ENCODE measurements at places on chromosomes 5 and 9.

DNA sequence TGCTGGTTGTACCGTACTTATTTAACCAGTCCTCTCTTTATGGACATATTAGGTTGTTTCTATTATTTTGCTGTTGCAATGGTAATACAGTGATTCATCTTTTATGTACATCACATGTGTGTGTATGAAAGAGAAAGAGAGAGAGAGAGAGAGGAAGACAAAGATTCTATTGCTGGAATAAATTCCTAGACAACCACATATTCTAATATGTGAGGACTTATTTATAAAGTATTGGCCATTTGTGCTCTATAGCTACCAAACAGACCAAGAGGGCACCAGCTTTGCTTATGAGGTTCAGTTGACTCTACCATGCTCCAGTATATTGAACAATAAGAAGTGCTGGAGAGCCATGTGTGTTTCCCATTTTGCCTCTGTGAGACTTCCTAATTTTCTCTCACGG lies 513.5 kb downstream of the DMAC1 start:
- DNase-seq, result no peak

GRCh38 chr9:119801311-119801710 lies 432.1 kb upstream of the BRINP1 start:
- DNase-seq, result no peak

DNA sequence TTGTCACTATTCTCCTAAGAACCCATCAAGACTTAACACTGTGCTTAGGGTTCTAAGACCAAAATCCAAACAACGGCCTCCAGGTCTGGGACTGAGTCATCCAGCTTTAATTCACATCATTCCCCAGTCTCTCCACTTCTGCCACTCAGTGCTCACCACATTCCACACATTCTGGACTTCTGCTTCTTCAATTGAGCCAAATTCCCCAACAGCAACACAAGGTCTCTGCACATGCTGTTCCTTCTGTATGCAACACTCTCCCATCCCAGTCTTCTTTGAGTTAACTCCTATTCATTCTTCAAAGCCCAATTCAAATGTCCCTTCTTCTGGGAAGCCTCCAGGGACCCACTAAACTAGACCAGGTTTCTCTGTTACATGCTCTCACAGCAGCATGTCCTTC lies 97.8 kb downstream of the GPR21 start:
- no peak for DNase-seq

GRCh38 chr9:89494199-89494598 lies 3.7 kb downstream of the SEMA4D start:
- no peak for DNase-seq

DNA sequence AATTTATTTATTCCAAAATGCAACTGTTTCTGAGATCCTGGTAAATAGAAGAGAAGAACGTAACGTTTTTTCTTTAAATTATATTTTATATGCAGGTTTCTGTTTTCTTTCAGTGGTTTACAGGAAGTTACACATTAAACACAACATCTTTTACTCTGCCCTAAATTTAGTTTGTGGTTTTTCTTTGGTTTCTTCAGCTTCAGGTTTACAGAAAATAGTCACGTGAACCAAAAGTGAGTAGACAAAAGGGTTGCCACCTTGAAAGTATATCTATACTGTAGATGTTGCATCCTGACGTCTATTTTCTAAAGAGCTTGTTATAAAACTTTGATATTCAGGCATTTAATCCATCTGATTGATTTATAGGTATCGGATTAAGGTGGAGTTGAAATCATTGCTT lies 1236.6 kb downstream of the MAT2B start:
- DNase-seq, result no peak

GRCh38 chr5:117082977-117083376 lies 508.4 kb upstream of the SEMA6A start:
- no peak for DNase-seq

Measured in left lung (tissue), 14 donors.